Naive thymus-derived CD4-positive, alpha-beta T cell (primary cell): ENCODE measurements at places on chromosomes 5 and 9.

GRCh38 chr5:88671505-88672499 is 211.2 kb downstream of the MEF2C start:
- no peak for DNase-seq

DNA sequence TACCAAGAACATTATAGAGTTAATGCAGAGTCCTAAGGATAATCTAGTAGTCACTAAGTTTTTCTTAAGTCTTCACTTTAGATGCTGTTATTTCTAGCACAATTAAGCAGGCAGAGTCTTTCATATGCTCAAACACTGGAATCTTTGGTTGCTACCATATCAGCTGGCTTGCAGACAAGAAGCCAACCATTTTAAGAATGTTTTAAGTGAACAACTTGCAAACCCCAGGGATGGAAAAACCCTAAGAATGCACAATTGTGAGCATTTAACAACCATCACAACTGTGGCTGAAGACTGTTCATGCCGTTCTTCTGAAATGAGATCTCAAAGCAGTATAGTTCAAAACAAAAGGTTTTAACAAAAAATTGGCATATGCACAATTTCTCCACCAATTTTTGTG is 55.1 kb downstream of the CSNK1A1 start:
- DNase-seq, result no peak

DNA sequence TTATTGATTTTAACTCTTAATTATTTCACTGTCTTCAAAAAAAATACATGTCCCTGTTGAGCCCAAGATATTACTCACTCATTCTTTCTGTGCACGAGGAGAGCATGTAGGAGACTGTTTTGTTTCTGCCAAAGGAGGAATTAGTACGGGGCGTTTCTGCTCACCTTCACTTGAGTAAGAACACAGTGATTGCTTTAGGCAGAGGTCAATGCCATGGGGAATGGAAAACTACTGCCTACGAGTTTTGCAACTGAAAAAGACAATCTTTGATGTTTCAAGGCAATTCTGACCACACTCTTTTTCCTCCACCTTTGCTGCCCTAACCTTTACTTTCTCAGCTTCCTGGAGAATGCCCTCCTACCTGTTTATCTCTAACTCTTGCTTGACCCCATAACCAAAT is 109.4 kb downstream of the CCDC192 start:
- no peak for DNase-seq

DNA sequence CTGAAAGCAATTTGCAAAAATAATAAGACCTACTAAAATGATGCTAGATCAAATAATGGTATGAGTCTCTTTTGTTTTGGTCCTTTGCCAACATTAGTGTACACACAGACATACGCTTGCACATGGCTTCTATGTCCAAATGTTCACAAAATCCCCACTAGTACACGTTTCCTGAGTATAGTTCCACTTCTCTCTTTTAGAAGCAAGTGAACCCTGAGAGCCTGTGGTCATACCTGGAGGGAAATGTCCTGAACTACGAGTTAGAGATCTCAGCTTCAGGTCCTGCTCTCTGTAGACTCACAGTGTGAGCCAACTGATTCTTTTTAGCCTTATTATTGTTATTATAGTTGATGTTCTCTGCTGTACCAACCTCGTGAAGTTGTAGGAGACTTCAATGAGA is 47.3 kb upstream of the ACTBL2 start:
- DNase-seq, result no peak

DNA sequence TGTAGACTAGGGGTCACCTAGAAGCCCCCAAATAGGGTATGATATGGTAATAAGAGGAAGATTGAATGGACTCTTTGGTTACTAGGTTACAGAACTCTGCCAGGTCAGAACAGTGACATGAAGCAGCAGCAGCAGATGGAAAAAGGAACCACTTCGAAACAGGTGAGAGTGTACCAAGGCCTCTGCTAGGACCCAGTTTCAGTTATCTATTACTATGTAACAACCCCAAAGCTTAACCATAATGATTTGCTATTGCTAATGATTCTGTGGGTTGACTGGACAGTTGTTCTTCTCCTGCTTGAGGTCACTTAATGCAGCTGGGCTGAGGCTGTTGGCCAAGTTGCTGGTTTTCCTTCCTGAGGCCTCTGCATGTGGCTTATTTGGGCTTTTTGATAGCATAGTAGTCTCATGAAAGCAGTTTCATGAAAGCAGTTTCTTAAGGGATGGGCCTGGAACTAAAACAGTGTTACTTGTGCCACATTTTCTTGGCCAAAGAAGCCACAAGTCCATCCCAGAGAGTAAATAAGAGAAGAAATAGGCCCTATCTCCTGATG is 17.6 kb downstream of the C9orf43 start:
- DNase-seq, result no peak
